ENCODE measurements at places on chromosomes 11 and 22.
A peak's percentile ranks its signal among the peaks of the same experiment; 100 is the strongest.

DNA sequence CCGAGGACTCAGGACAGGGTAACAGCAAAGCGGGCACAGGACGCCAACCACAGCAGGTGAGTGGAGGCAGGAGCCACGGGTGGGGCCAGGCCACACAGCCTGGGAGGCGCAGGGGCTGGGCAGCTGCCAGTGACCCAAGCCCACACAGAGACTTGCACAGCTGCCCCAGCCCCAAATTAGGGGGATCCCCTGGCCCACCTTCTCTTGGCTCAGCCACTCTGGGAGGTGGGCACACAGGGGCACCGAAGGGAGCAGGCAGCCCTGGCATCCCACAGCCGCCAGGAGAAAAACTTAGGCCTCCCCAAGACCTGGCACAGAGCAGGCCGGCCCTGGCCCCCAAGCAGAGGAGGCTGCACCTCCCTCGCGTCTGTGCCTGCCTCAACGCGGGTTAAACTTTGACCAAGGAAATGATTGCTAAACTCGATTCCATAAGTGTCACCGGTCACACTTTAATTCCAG, at the start of gene SLC22A12:
Gene SLC22A12, plus strand, starts transcription at position 458 of the 459 bp plus-strand sequence. CDS start 337 bp downstream, outside the sequence.
- no peak for DNase-seq

GRCh38 chr22:41565403-41566054, 4.7 kb downstream of the CSDC2 start:
- peak; percentile 84 for DNase-seq

GRCh38 chr11:111347002-111347722, 31.9 kb downstream of the POU2AF1 start:
- no peak for DNase-seq

- DNase-seq: peak; percentile 73
Observed at GRCh38 chr11:100240025-100240539, 447.0 kb upstream of the ARHGAP42 start.

GRCh38 chr22:17787241-17787640, 13.0 kb upstream of the BID start:
- DNase-seq: no peak

- no peak for DNase-seq
Observed at GRCh38 chr22:44304354-44304753, 8.4 kb downstream of the SHISAL1 start.

DNA sequence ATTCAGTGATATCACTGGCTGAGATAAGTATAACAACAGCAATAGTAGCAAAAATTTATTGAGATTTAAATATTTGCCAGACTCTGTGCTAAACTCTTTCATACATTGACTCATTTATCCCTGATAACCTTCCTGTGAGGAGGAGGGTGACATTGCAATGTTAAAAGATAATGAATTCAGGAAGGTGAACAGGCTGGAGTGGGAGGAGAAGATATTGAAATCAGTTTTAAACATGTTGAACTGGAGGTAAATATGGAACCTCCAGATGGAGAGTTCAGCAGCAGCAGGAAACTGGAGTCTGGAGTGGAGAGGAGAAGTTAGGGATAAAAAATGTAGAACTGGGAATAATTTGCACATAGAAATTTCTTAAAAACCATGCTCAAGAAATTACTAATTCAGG, 142.0 kb upstream of the FAT3 start:
- no peak for DNase-seq

DNA sequence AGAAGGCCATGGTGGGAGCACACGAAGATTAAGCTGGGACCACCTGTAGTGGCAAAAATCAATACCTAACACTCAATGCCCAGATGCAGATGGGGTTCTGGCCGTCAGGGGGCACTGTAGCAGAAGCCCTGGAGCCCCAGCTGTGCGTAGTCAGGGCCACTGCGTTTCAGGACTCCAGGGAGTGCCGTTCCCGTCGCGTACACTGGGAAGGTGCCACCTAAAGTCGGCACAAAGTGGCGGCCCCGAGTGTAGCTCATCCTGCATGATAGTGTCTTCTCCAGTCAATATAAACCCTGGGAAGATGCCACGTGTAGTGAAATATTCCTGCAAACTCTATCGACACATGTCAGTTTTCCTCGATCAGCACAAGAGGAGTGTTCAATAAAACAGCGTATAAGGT, 123.8 kb upstream of the NTM start:
- DNase-seq: peak; percentile 55

- no peak for DNase-seq
Observed at GRCh38 chr11:6248248-6248647, 9.4 kb downstream of the CNGA4 start.

GRCh38 chr11:122186439-122187080, 70.5 kb upstream of the BLID start:
- DNase-seq: peak; percentile 90

DNA sequence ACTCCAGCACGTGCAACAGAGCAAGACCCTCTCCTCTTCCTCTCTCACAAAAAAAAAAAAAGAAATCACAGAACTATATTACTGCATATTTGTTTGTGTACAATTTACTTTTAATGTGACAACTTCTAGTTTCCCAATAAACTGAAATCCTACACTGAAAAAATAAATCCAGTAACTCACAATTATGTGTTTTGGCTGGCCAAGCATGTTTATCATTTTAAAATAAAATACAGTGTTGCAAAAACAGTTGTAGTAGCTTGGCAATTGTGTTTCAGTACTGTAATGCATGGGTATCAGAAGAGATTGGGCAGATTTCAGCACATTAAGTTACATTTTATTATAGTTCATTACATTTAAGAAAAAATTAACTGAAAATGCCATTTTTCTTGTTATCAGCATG, 344.9 kb downstream of the ETS1 start:
- no peak for DNase-seq

DNA sequence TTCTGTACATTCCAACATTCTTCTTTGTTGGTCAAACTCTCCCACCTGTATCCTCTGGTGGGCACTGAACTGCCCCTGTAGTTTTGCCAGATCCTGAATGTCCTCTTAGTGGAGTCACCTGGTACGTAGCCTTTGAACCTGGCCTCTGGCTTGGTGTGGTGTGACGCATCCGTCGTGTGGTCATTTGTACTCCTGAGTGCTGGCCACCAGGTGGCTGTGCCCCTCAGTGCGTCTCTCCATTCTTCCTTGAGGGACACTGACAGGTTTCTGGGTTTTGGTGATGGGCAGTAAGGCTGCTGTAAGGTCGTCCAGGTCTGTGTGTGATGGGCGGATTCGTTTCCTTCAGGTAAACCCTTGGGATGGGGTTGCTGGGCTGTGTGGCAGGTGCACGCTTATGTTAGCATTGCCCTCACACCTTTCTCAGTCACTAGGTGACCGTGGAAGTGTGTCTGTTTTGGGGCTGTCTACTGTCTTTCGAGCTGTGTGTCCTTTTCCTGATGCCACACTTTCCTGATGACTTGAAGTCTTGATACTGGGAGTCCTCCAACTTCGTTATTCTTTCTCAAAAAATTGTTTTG, 13.6 kb upstream of the RANBP1 start:
- DNase-seq: no peak

- no peak for DNase-seq
Observed at GRCh38 chr11:44784436-44784760, 57.6 kb downstream of the TSPAN18 start.

DNA sequence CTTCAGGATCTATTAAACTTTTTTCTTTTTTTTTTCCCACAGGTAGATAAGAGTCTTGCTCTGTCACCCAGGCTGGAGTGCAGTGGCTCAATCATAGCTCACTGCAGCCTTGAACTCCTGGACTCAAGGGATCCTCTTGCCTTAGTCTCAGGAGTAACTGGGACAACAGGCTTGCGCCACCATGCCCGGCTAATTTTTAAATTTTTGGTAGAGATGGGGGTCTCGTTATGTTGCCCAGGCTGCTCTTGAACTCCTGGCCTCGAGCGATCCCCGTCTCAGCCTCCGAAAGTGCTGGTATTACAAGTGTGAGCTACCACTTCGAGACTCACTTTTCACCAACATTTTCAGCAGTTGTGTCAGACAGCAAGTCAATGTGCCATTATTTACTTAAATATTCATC, 962 bp downstream of the SIRT3 start:
- DNase-seq: no peak

- DNase-seq: no peak
Observed at GRCh38 chr22:30212363-30212995, 34.1 kb downstream of the LIF start.

DNA sequence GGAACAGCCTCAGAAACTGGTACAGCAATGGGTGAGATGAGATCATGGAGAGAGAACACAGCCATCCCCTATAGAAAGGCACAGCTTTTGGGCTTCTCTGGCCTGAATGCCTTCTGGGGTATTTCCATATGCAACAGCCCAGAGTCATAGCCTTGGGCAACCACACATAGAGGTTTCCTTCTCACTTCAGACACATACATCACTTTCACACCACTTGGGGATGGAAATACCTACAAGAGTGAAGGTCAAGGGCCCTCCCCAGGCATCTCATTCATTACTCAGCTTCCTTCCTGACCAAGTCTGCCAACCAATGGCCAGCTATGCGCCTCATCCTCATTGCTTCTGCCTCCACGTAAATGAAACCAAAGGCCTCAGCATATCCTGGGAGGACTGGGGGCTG, 17.7 kb upstream of the OLFML1 start:
- no peak for DNase-seq

GRCh38 chr11:25436326-25436725, 895.6 kb upstream of the ANO3 start:
- no peak for DNase-seq

DNA sequence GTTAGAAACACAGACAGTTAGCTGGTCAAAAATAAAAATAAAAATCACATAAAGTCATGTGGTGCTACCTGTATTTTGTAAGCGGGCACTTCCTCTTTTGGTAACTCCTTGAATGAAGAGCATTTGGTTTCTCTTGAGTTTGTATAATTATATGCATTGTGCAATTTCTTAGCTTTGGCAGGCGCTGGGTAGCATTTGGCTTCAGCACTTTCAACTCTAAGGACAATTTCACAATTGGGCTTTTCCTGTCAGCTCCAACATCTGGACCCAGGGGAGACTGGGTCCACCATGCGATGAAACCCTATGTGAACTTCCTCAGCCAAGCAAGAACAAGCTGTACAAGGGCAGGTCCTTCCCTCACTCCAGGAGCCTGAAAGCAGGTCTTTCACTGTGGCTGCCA, 169.1 kb downstream of the RRAS2 start:
- DNase-seq: no peak

- DNase-seq: no peak
Observed at GRCh38 chr11:70507466-70508230, 109.3 kb downstream of the CTTN start.

DNA sequence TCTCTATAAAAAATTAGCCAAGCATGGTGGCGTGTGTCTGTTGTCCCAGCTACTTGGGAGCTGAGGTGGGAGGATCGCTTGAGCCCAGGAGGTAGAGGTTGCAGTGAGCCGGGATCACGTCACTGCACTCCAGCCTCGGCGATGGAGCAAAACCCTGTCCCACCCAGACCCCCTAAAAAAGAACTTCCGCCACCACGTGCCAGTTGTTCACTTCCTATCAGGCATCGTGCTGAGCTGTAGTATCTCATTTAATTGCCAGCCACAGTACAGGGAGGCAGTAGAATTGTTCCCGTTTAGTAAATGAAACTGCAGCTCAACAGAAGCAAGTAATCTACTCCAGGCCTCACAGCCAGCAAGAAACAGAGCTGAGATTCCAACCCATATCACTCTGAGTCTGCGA, 3.0 kb upstream of the TMEM132A start:
- DNase-seq: no peak

- no peak for DNase-seq
Observed at GRCh38 chr22:22891139-22891621, 3.6 kb downstream of the IGLL5 start.

DNA sequence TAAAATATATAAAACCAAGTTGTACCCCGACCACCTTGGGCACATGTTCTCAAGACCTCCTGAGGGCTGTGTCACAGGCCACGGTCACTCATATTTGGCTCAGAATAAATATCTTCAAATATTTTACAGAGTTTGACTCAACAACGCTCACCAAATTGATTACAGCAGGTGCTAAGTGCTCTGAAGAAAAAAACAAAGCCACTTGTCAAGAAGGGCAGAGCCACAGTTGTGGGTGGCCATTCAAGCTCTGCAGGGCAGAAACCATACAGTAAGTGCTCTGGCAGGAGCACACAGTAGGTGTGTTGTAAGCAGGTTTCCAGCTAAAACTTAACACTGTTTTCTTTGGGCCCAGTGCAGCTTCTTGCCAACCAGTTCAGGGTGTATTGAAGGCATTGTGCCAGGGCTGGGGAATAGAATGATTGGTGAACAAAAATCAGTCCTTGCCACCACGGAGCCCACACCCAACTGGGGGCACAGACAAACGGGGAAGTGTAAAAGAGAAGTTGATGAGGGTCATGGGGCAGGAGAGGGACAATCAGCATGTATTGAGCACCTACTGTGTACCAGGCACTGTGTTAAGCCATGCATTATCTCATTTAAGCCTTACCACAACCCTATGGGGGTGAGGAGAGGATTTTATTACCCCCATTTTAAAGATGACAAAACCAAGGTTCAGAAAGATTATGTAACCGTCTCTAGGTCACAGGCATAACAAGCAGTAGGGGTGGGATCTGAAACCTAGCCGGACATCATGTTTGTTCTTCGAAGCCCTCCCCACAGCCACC, 18.2 kb downstream of the ARRB1 start:
- no peak for DNase-seq

Data from A673 (cell line).